Cortex of kidney (tissue), 1 donor: ENCODE measurements at places on chromosomes 7 and 10.

- no peak for DNase-seq
These were observed 30.8 kb upstream of the CARD11 start for GRCh38 chr7:3074459-3074821.

DNA sequence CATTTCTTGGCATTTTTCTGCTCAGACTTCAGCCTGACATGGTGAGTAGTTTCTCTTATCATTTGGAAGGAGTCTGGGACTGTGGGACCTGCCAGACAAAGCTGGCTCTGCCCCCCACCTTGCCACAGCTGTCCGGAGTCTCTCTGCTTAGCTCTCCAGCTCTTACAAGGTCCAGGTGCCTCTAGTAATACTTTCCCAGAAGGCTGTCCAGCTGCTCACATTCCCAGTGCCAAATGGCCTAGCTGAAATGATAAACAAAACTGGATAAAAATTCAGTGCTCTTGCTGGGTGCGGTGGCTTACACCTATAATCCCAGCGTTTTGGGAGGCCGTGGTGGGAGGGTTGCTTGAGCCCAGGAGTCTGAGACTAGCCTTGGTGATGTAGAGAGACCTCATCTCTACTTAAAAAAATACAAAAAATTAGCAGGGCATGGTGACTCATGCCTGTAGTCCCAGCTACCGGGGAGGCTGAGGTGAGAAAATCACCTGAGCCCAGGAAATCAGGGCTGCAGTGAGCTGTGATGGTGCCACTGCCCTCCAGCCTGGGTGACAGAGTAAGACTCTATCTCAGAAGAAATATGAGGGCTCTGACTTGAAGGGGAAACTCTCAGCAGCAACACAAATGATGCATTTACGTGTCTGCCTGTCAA, 86.8 kb downstream of the C10orf90 start:
- no peak for DNase-seq

DNA sequence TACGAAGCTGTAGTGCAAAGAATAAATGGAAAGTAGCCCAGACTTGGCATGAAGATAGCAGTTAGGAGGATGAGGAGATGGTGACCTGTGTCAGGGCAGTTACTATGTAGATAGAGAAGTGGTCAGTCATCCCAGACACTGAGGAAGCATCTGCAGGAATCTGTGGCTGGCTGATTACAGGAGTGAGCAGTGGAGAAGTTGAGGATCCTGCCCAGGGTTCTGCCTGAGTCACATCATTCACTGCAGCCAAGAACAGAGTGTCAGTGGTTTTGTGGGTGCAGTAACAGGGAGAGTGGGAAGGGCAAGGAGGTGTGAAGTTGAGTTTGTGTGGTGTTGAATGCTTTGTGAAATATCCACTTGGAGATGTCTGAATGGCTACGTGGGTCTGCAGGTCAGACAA, 676.4 kb upstream of the NRP1 start:
- DNase-seq = no peak

DNA sequence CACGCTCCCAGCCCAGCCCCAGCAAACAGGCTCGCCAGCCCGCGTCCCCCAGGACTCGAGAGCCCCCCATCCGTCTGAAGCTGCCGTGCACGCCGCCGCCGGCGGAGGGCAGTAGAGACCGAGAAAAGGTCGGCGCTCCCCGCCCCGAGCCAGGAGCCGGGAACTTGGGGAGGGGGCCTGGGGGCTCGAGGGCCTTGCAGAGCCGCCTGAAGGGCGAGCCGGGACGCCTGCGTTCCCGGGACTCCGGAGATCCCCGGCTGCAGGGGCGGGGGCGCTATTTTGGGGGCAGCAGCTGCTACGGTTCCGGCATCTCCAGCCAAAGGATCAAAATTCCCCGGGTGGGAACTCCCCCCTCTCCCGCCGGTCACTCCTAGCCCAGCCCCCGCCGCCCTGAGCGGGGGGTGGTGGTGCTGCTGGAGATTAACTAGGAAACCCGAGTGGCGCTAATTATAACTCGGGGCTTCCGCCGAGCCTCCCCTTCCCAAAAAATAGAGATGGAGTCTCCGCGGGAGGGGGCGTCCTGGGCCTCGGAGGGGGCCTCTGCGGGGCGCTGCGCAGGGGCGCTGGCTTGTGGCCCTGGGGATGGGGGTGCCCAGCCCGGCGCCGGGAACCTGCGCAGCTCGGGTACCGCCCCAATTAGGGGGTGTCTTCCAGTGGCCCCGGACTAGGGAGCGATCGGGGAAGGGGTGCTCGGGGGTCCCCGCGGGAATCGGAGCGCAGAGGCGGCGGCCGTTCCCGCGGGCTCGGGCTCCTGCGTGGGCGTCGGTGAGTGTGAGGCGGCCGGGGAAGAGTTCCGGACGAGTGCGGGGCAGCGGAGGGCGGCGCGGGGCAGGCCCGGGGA, 608 bp downstream of the ACHE start:
- no peak for DNase-seq

- DNase-seq = no peak
These were observed 106.4 kb upstream of the DNAJB12 start for GRCh38 chr10:72461085-72461484.

GRCh38 chr7:1924258-1924817, 254.3 kb downstream of the ELFN1 start:
- no peak for DNase-seq

GRCh38 chr10:50576245-50576815, 47.4 kb downstream of the SGMS1 start:
- DNase-seq = no peak
